ENCODE measurements at places on chromosomes 5 and 9.

DNA sequence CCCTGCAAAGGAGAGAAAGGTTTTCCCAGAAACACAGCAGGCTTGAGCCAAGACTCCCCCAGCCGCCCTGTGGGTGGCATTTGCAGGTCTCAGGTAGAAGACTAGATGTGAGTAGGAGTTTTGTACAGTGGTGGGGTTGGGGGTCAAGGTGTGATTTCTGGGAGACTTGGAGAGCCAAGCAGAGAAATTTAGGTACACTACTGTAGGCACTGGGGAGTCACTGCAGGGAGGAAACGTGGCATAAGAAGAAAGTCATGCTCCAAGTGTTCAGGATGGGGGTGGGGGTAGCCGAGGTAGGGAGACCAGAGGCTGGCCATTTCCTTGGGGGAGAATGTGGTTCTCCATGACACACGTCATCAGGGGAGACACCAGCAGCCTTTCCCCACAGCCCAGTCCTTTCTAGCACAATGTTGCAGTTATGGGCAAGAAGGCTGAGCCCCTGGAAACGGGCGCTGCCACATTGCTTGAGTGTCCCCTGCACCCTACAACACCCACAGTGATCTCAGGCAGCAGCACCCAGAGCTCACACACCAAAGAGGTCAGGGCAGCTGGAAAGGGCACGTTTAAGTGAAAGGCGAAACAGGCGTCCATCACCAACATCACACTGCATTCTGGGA, 210.5 kb downstream of the FSTL4 start:
- DNase-seq: no peak

DNA sequence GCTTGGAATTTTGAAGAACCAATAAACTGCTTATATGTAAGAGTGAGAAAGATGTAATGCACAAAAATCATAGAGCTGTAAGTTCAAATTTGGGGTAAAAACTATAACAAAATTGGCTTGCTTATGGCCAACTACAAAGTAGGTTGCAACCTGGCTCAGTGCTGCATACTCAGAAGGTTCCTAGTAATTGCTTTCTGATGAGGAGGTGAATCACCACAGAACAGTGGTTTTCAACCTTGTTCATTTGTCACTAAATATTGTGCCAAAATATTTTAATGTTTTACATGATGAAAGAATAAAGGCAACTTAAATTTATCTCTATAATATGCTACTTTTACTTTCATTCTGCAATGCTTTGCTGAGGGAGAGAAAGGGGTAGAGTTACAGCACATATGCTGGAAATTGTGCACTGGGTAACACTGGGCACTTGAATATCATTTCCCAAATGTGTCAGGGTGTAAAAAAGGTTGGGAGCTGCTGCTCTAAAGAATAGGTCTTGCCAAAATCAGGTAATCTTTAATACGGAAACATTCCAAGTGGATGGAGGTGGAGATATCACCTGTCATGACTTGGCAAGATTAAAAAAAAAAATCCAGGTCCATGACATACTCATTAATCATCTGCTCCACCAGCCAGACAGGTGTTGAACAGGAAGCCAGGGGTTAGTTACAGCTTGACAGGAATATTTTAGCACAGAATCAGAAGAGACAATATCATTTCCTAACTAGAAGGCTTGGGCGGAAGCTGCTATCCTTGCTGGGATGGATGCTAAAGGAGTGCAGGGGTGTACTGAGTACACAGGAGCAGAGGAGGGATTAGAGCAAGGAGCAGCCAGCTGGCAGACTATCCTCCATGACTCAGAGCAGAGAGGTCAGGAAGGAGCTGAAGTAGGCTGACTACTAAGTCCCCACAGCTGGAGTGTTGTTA, 34.6 kb upstream of the CCL21 start:
- no peak for DNase-seq

- peak; percentile 49 for DNase-seq
Observed at GRCh38 chr5:96434201-96434645, 1.2 kb upstream of the PCSK1 start.

DNA sequence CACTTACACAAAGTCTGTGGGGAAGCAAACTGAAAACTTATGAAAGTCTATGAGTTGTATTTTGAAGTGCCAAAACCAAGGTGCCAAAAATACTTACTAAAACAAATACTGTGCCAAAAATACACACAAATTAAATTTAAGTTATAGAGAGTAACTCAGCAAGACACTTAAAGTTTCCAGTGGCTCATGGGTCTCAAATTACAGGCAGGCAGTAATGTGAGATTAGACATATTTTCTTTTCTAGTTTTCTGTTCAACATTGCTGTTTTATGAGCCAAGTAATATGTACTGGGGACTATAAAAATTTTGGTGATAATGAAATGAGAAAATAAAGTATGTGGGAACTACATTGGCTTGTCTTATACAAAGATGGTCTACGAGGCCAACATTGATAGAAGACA, 172.2 kb upstream of the SNX2 start:
- DNase-seq: no peak

DNA sequence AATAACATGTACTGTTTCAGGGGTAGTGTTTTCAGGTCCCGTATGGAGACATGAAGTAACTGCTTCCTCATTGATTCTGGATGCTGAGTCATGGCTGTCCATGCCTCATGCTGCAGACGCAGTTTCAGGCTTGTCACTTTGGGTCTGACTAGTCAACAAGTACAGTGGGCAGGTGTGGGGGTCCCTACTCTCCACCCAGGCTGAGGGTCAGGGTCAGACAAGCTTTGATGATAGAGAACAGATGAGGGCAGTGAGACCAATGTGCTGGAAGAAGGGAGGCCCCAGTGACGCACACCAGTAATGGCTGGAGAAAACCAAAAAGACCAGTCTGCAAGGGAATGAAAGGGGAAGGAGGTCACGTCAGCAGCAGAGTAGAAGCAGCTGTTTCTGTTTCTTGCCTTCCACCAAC, 80.0 kb upstream of the NFIL3 start:
- peak; percentile 13 for DNase-seq

GRCh38 chr5:96031811-96032261, 70.2 kb upstream of the ELL2 start:
- no peak for DNase-seq

- no peak for DNase-seq
Observed at GRCh38 chr5:45623832-45624231, 72.3 kb downstream of the HCN1 start.

GRCh38 chr5:157496864-157497263, 36.9 kb downstream of the NIPAL4 start:
- DNase-seq: no peak

GRCh38 chr9:93937193-93937592, 18.0 kb downstream of the BARX1 start:
- no peak for DNase-seq

GRCh38 chr9:112140936-112141335, 34.2 kb downstream of the SUSD1 start:
- no peak for DNase-seq

GRCh38 chr9:120464176-120464886, 115.6 kb downstream of the CDK5RAP2 start:
- DNase-seq: no peak

DNA sequence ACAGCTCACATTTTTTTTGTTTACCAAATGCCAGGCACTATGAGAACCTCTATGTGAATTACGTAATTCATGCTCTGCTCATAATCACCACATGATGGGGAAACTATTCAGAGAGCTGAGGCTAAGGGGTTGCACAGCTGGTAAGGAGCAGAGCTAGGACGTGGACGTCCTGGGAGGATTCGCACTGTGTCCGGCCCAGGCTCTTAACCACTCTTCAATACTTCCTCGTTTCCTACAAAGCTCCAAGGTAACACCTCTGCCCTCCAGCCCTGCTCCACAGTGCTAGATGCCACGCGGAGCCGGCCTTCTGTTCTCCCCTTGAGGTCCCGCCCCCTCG, 8.7 kb downstream of the PHF19 start:
- no peak for DNase-seq

DNA sequence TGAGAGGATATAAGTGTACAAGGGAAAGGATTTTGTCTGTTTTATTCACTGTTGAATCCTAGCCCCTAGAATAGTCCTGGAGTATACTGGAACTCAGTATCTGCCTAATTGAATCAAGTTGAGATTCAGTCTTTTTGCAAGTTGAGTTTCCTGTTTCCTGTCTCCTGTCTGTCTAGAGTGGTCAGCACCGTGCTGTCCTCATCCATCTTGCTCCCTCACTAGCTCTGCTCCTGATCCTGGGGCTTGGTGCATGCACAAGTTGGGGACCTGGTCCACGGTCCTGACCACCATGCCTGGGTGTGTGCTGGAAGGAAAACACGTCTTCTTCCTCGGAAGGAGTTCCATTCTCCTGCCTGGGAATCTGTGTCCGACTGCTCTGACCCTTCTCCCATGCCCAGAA, 3.2 kb downstream of the IL5 start:
- no peak for DNase-seq

- DNase-seq: no peak
Observed at GRCh38 chr5:3671337-3671736, 75.7 kb downstream of the IRX1 start.

DNA sequence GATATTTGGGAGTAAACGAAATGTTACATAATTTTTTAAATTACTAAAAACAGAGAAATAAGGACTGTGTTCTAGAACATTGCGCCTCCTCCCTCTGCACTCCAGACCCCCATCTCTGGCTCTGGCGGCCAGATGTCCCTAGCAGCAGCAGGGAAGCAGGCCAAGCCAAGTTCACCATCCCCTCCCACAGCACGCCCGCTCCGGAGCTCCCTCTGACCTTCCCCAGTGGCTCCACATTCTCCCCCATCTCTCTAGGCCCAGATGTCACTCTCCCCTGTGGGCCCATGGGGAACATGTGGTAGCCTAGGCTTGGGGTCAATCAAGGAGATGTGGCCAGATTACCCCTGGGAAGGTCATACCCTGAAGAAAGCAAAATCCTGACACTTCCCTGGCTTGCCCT, 6.3 kb upstream of the WNK2 start:
- no peak for DNase-seq

Measured in activated CD4-positive, alpha-beta T cell treated with anti-CD3 and anti-CD28 coated beads, Interleukin-10, Interleukin-2, amounts not matched to agents 100 ng/mL and 50 ng/mL, durations not matched to agents 16 hours and 8 hours (primary cell).